ENCODE measurements at places on chromosomes 4 and X.

DNA sequence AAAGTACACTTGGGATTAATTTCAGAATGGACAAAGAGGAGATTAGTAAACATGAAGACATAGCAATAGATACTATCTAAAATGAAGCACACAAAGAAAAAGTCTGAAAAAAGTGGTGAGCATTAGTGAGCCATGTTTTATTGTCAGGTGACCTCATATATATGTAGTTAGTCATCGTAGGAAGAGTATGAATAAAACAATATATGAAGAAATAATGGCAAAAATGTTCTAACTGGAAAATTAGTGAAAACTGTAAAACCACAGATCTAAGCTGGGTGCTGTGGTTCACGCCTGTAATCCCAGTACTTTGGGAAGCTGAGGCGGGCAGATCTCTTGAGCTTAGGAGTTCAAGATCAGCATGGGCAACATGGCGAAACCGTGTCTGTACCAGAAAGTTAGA lies 67.9 kb downstream of the RBPJ start:
- no peak for DNase-seq

GRCh38 chrX:132077414-132077813 lies 50.4 kb downstream of the FRMD7 start:
- no peak for DNase-seq

DNA sequence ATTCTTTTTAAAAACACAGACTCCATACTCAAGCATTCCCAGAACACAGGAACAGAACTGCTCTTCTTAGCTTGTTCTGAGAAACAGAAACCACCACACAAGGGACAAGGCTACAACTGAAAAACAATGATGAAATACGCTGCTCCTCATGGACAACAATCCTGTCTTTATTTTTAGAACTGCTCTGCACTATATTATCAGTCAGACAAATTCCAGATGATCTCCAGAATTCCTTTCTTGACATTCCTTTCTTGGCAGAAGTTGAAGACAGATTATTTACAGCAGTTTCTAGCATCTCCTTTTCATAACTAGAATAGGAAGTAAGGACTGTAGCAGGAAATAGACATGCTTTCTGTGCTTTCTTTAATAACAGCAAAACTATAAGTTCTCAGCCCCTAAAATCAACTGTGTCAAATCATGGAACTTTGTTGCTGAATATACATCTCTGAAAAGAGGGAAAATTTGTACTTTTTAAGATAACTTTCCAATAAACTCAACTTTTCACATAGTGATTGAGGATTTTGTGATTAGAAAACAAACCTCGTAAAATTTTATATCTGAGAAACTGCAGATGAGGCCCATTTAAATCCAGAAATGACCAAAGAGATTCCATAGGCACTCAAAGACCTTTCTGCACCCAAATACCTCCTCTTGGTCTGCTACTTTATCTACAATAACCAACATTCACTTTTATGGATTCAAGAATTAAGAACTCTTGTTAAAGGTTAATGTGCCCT lies 35.9 kb downstream of the ANTXR2 start:
- DNase-seq: peak; percentile 25

DNA sequence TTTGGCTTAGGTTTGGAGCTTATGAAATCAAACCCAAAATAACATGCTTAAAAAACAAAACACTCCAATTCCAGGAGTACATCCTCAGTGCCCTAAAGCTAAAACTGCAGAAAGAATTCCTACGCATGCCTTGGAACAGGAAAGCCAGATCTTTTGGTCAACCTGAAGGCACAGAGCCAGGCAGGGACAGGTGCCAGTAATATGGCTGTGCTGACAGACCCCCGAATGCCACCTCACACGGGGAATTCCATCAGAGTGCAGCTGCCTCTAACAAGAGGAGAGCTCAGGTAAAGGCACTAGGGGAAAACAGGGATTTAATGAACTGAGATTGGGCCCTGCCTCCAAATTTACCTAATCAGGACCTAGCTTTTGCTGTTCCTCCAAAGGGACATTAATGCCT lies 77.1 kb downstream of the SHISA3 start:
- no peak for DNase-seq

GRCh38 chr4:22850055-22850454 lies 157.3 kb downstream of the GBA3 start:
- DNase-seq: no peak

GRCh38 chr4:66640233-66640990 lies 904.9 kb downstream of the CENPC start:
- DNase-seq: no peak

- no peak for DNase-seq
Observed at GRCh38 chr4:118953276-118953675, 64.6 kb downstream of the SYNPO2 start.

GRCh38 chr4:174928575-174929253 lies 10.6 kb downstream of the ADAM29 start:
- DNase-seq: no peak

DNA sequence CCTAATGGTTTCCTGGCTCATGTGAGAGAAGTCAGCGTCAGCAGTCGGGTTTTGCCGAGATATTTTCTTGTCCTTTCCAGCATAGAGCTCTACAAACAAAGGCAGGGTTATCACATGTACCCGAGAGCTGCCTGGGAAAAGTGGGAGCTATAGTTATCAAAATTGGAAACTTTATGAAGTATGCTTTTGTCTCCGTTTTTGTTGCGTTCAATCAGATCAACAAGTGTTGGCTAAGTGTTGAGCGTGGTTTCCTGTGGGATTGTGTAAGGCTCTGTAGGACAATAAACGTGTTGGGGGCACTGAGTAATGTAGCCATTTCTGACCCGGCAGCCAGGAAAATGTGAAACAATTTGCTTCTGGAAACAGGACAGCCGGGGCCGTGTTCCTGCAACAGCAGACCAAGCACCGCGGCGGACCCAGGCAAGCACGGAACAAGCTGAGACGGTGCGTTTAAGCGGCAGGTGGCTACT lies at the start of gene BMX:
TSS of gene BMX (plus strand) at position 311 of the 470 bp plus-strand sequence. CDS start 7,547 bp downstream, outside the sequence.
- peak; percentile 65 for DNase-seq

- no peak for DNase-seq
Observed at GRCh38 chrX:72280321-72280845, 3.3 kb upstream of the RPS4X start.

- no peak for DNase-seq
Observed at GRCh38 chr4:110492522-110492921, 16.6 kb downstream of the ENPEP start.

GRCh38 chr4:140617499-140618248 lies 48.9 kb upstream of the UCP1 start:
- DNase-seq: no peak

GRCh38 chr4:152009983-152010709 lies 249.3 kb upstream of the GATB start:
- DNase-seq: no peak

DNA sequence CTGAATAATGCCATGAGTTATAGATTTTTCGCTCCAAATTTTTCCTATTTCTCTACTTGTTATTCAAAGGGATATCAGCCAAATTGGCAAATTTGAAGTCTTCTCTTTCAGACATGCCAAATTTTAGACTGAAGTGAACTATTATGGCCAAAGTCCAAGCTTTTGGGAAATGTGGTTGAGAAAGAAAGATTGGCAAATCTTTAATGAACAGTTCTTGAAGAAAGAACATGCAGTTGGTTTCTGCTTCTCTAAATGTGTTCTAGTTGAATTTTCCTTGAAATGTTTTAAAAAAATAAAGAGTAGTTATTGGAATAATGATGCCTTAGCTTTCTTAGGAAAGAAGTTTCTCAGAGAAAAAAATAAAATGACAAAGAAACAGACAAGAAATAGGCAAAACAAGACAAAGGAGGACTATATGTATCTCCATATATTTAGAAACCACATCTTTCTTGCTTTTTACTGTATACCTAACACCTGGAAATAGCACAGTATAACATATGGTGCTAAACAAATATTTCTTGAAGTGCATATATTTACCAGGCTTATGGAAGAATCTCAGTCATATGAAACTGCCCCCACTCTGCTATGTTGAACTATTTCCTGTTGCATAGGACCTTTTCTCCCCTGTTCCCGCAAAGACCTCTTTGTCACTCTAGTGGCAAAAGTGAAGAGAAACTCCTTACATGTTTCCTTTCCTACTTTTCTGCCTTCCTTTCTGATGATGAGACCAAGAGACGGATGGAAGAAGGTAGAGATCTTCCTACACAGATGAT lies 250.0 kb downstream of the ARHGAP24 start:
- no peak for DNase-seq

DNA sequence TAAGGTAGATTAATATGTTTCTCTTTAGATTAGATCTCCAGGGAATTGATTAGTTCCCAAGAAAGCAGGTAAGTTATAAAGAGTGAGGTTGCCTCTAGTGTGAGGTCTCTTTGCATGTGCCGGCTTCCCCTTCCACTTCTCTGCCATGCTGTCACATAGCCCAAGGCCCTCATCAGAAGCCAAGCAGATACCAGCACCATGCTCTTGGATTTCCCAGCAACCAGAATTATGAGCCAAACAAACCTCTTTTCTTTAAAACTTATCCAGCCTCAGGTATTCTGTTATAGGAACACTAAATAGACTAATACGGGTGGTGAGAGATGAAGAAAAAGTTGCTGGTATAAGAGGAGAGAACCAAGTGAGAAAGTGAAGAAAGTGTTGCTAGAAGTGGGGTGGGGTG lies 15.1 kb downstream of the ANKRD50 start:
- DNase-seq: no peak

DNA sequence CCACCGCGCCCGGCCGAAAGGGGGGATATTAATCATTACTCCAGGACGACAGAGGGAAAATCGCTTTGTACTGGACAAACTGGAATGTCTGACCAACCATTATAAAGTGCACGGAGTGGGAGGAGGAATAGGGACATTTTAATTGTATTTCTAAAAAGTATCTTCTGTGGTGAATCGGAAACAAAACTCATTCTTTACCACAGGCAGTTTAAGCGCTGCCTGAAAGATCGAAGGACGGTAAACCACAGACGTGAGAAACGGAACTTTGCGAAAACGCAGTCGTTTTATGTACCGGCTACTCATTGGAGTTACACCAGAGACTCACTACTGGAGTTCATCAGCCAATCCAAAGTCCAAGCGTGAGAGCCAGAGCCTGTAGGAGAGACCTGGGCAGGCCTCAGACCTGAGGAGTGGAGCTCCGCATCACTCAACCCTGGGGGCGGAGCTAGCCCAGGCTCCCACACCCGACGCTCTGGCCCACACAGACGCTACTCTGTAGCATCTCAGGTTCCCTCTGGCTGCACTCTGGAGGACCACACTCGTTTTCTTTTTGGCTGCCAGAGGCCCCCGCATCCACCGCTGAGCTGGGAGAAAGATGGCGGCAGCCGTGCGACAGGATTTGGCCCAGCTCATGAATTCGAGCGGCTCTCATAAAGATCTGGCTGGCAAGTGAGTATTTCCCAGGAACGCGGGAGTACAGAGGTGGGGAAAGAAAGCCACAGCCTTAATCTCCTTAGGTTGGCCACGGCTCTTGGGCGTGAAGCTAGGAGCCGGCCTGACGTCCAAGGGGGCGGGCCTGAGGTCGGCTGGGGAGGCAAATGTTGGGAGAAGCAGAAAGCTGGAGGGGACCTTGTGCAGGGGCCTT lies at the start of gene COPS4:
TSS of gene COPS4 (plus strand) at position 554 of the 865 bp plus-strand sequence. CDS start at position 596, 42 bp downstream.
- peak; percentile 99 for DNase-seq

DNA sequence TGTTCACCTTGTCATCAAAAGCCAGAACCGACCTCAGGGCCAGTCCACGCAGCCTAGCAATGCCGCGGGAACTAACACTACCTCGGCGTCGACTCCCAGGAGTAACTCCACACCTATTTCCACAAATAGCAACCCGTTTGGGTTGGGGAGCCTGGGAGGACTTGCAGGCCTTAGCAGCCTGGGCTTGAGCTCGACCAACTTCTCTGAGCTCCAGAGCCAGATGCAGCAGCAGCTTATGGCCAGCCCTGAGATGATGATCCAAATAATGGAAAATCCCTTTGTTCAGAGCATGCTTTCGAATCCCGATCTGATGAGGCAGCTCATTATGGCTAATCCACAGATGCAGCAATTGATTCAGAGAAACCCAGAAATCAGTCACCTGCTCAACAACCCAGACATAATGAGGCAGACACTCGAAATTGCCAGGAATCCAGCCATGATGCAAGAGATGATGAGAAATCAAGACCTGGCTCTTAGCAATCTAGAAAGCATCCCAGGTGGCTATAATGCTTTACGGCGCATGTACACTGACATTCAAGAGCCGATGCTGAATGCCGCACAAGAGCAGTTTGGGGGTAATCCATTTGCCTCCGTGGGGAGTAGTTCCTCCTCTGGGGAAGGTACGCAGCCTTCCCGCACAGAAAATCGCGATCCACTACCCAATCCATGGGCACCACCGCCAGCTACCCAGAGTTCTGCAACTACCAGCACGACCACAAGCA lies 898 bp downstream of the UBQLN2 start:
- peak; percentile 32 for DNase-seq

DNA sequence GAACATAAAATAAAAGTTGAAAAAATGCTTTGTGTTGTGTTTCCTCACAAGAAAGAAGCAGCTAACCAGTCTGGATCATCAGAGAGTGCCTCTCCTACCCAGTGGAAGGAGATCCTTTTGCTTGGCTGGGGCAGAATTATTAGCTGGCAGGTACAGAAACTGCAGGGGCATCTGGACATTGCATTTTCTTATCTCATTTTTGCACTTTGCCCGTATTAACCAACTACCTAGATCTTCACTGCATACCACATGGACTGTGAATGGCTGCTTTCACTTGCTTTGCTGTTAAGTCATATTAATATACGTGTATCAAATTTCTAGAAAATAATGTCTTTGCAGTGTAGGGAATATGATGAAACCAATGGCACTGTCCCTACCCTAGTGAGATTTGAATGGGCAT lies 52.9 kb upstream of the PDGFRA start:
- DNase-seq: no peak

- DNase-seq: peak; percentile 80
Observed at GRCh38 chr4:184163813-184164212, 53.9 kb downstream of the ENPP6 start.

DNA sequence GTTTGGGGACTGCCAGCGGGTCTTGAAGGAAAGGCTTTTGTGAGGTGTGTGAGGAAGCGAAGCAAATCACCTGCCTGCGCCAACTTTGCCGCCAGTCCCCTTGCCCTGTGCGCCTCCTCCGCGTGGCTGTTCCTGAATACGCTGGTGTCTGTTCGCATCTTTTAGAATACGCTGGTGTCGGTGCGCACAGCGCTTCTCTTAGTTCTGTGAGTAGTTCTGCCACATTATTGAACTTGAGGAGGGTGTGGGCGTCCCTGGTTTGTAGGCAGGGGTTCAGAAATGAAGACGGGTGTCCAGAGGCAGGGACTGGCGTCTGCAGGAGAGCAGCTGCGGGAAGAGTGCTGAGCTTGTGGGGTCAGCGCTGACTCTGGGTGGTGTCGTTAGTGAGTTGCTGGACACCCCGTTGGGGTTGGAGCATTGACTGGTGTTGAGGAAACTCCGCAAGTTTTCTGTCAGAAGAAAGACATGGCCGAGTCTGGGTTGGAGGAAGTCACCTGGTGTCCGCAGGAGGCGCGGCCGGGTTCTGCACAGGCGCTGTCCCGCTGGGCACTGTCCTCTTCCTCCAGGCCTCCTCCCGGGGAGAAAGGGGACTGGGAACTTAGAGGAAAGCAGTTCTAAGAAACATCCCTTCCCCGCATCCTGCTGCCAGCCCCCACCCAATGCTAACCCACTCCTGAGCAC lies 930 bp downstream of the ZNF718 start:
- DNase-seq: no peak

GRCh38 chrX:149799938-149800337 lies 18.2 kb downstream of the MAGEA9 start:
- DNase-seq: no peak

GRCh38 chr4:56653461-56654237 lies 27.4 kb downstream of the HOPX start:
- no peak for DNase-seq

GRCh38 chrX:54166915-54167314 lies 16.1 kb downstream of the FAM120C start:
- no peak for DNase-seq
